ENCODE measurements at places on chromosomes 2 and 18.
A peak's percentile ranks its signal among the peaks of the same experiment; 100 is the strongest.

DNA sequence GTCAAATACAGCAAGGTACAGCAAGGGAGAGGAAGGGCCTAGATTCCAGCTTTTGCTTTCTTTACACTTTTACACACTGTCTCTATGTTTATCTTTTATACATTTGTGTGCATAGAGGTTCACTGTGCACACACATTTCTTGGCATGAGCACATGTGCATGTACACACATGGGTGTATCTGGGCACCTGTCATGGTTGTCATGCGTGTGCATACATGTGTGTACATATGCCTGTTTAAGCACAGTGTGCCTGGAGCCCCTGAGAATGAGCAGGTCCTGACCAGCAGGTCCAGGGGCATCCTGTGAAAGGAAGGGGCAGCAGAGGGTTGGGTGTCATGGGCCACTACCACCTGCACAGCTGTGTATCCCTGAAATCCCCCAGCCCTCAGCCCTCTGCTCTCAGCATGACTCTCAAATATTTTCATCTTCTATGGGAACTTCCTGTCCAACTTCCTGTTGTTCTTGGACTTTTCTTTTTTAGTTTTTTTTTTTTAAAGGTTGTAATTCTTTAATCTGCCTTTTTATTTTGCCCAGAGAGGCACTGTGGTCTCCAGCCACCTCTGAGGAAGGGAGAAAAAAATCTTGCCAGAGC, 97.0 kb upstream of the EPAS1 start:
- peak overlapping the region; percentile 26 for H3K27ac ChIP-seq
- DNase-seq: peak; percentile 49
- no peak overlapping the region for H3K4me3 ChIP-seq
- H3K27me3 ChIP-seq: no peaks in the 10 kb centered on the region
- no peaks in the 10 kb centered on the region for H3K36me3 ChIP-seq

- H3K4me1 ChIP-seq: peaks cover 37% of the 10 kb centered on the region
- H3K27ac ChIP-seq: peak overlapping the region; percentile 87
- no peak for DNase-seq
- no peaks in the 10 kb centered on the region for H3K27me3 ChIP-seq
- peak overlapping the region; percentile 94 for H3K4me3 ChIP-seq
- H3K36me3 ChIP-seq: no peaks in the 10 kb centered on the region
Observed at GRCh38 chr2:47903781-47904490, 2.4 kb downstream of the FBXO11 start.

GRCh38 chr18:27223526-27224291, 38.6 kb upstream of the CHST9 start:
- H3K27me3 ChIP-seq: no peaks in the 10 kb centered on the region
- H3K4me3 ChIP-seq: no peak overlapping the region
- H3K4me1 ChIP-seq: no peaks in the 10 kb centered on the region
- no peak for DNase-seq
- H3K27ac ChIP-seq: no peak overlapping the region

- no peaks in the 10 kb centered on the region for H3K27me3 ChIP-seq
- H3K4me3 ChIP-seq: no peak overlapping the region
- DNase-seq: no peak
Observed at GRCh38 chr2:230323385-230324106, 3.4 kb upstream of the SP140L start.

- no peak overlapping the region for H3K4me3 ChIP-seq
- H3K4me1 ChIP-seq: no peaks in the 10 kb centered on the region
- no peak overlapping the region for H3K27ac ChIP-seq
- DNase-seq: no peak
- H3K36me3 ChIP-seq: no peaks in the 10 kb centered on the region
- no peaks in the 10 kb centered on the region for H3K27me3 ChIP-seq
Observed at GRCh38 chr2:6524691-6525474, 340.8 kb downstream of the CMPK2 start.

- H3K27ac ChIP-seq: no peak overlapping the region
- H3K36me3 ChIP-seq: no peaks in the 10 kb centered on the region
- peaks cover 24% of the 10 kb centered on the region for H3K27me3 ChIP-seq
- no peak overlapping the region for H3K4me3 ChIP-seq
Observed at GRCh38 chr18:10135302-10135926, 221.6 kb downstream of the VAPA start.

GRCh38 chr2:36455011-36455410, 99.4 kb downstream of the CRIM1 start:
- H3K36me3 ChIP-seq: no peaks in the 10 kb centered on the region
- H3K27me3 ChIP-seq: no peaks in the 10 kb centered on the region
- DNase-seq: no peak
- H3K4me3 ChIP-seq: no peak overlapping the region
- no peaks in the 10 kb centered on the region for H3K4me1 ChIP-seq
